ENCODE measurements at places on chromosomes 1 and 21.

- no peak for DNase-seq
Observed at GRCh38 chr1:222105393-222105737, 363.5 kb upstream of the DUSP10 start.

DNA sequence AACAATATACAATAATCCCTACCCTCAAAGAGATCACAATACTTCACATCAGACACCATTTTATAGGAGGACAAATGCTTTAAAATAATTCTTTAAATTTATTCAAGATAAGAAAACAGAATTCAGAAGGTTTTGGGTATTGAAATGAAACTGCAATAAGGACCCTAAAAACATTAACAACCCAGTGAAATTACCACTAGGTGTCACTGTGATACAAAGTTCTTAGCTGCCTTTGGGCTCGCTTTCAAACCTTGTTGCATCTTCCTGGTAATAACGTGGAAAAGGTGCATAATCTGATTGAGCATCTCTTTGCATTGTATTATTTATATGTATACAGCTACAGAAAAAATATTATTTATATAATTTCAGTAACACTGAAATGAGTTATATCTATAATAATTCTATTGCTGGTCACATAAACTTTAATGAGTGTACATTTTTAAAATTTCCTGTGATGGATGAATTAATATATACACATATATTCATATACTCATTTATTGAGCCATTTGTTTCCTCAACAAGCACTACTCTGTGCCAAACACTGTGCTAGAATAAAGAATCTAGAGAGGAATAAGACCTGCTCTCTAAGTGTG is 185.2 kb downstream of the FAF1 start:
- DNase-seq = no peak

GRCh38 chr1:172781513-172782140 is 122.7 kb downstream of the FASLG start:
- no peak for DNase-seq

DNA sequence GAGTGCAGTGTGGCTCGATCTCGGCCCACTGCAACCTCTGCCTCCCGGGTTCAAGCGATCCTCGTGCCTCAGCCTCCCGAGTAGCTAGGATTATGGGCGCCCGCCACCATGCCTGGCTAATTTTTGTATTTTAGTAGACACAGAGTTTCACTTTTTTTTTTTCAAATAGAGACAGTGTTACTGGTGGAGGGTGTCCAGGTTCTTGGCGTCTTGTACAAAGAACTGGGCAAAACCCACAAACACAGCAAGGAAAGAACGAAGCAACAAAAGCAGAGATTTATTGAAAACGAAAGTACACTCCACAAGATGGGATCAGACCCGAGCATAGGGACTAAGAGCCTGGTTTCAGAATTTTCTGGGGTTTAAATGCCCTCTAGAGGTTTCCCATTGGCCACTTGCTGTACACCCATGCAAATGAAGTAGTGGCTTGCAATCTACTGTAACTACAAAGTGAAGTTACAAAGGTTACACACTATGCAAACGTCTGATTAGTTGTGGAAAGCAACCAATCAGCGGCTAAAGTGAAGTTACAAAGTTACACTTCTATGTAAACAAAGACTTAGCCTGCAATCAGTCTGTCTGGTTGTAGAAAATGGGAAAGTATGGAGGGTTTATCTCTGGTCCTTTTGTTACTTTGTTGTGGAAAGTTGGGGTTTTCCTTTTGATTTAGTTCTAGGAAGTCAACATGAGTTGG is 199.1 kb downstream of the DYRK1A start:
- DNase-seq = no peak

- DNase-seq = no peak
Observed at GRCh38 chr21:27571706-27572105, 604.8 kb upstream of the ADAMTS5 start.
